ENCODE measurements at places on chromosomes 6 and 20.

DNA sequence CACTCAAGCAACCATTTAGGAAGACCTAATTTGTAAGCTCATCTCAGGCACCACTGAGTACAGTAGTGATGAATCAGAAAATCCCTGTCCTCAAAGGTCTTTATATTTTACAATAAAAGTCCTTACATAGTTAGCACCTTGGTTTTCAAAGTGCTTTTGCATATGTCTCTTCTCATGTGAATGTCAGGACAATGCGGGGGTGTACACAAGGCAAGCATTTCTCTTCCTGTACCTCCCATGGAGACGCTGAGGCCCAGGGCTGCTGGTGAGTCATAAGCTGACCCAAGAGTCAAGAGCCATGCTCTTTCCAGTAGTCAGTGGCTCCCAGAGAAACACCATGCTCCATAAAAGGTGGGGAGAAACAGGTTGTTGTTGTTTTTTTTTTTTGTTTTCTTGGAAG is 174.0 kb downstream of the GJA10 start:
- no peak for DNase-seq

GRCh38 chr6:100899202-100899601 is 18.1 kb upstream of the ASCC3 start:
- DNase-seq = no peak

- no peak for DNase-seq
Measured at GRCh38 chr6:21213492-21213891, 380.1 kb upstream of the SOX4 start.

DNA sequence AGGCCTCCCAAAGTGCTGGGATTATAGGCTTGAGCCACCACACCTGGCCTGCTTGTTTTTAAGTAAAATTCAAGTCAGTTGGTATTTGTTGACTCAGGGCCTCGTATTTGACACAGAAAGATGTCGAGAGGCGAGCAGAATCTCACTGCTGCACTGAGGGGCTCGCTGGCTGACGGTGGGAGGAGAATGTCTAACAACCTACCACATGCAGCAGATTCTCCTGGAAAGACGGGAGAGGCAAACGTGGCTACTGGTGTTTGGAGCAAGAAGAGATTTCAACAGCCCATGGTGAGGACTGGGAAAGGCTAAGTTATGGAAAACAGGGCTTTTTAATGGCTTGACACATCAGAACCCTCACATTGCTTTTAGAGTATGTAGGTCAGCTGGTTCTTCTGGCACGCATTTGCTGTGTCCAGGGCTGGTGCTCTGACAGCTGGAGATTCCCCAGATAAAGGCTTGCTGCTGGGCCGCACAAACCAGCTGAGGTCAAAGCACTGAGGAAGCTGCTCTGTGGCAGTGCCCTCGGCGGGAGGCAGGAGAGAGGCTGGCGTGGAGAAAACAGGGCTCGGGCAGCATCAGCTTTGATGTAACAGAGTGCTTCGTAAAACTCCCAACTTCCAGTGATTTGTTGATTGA is 84.2 kb upstream of the FRMD1 start:
- no peak for DNase-seq

DNA sequence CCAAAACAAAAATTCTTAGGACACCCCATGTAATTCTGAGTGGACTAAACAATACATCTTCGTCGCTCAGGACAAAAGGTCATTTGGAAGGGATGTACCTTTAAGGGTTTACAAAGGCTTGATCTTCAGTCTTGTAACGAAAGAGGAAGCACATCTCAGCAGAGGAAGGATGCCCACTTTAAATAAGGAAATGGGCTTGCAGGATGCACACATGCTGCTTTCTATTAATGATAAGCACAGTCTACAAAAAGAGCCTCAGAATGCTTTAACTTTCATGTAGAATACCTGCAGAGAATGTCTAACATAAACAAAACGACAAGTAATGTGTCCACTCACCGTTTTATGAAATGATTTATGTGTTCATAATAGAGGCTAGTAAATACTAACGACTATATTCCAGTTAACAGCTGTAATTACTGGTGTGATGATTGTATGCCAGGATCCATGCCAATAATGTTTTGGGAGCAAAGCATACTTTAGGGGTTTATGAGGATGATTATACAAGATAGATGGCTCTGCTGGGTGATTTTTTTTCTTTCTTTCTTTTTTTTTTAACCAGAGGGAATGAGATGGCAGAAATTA is 216.9 kb downstream of the GMDS start:
- DNase-seq = no peak

DNA sequence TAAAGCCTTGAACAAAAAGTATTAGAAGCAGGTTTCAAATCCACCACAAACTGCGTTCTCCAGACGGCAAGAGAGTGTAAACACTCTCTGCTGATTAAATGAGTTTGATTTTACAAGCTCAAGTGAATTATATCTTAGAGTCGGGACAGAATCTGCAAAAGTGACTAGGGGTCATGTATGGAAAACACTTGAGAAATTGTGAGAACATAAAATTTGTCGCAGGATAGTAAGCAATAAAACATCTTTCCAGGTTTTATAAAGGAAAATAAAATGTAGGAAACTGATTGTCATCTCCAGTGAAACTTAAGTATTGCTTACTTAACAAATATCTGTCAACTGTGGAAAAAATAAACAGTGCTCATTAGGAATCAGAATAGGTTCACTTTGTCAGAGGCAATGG is 374.2 kb downstream of the ARHGAP18 start:
- DNase-seq = no peak

DNA sequence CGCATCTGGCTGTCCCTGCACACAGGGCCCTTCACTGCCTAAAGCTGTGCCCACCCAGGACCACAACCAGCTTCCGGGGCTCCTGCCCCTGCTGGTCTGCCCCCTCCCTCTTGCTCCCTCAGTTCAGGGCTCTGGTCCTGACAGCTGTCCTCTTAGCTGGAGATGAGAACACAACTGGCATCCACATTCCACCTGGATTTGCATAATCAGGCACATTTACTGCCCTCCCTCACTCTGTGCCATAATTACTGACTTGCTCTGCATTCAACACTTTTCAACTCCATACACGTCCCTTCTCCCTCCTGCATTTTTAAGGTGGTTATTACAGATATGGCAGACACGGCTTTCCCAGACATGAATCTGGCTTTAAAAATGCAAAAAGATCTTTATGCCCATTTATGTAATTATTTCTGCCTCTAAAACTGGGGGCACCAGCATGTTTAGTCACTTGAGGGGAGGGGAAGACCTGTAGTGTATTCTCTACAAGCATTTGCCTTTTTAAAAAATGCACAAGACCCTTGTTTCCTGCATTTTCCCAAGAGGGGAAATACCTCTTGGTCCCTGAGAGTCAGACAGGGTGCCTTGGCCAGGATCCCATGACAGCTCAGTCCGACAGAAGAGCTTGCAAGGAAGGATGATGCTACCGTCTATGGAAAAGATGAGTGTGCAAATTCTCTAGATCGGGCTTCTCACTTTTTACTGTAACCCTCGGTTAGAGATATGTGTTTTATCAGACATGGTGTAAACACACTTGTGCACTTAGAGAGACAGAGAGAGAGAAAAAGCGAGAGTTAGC is 401.8 kb downstream of the PREX1 start:
- no peak for DNase-seq

DNA sequence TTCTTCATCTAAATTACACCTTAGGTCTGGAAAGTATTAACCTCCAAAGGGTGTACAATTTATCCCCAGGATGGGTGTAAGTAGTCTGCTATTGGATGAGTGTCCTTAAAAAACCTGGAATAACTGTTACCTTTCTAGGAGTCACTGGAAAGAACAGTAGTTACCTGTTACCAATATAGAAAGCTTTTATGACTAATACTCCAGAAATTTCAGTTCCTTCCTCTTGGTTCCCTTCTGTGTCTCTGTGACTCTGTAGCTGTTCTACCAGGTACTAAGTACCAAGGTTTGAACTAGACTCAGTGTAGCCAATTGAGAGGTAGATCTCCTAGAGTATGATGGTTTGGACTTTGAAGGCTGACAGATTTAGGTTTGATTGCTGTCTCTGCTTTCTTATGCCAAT is 47.0 kb upstream of the TBX18 start:
- DNase-seq = no peak

- peak; percentile 82 for DNase-seq
Measured at GRCh38 chr6:37691904-37692806, 5.5 kb downstream of the MDGA1 start.

DNA sequence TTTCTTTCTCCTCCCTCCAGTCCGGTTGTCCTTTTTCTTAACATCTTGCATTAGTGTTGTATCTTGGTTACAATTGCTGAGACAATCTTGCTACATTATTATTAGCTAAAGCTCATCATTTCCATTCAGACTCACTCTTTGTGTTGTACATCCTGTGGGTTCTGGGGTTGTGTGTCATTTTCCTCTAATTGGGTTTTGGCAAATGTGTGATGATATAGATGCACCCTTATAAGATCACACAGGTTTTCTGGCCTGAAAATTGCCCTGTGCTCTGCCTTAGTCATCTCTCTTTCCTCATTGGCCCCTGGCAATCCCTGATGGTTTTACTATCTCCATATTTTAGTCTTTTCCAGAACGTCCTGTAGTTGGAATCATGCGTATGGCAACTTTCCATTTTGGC is 60.1 kb downstream of the PPP1R14C start:
- no peak for DNase-seq

- no peak for DNase-seq
Measured at GRCh38 chr6:126761854-126762253, 356.6 kb upstream of the RSPO3 start.

- no peak for DNase-seq
Measured at GRCh38 chr6:129321303-129321702, 388.7 kb downstream of the ARHGAP18 start.

DNA sequence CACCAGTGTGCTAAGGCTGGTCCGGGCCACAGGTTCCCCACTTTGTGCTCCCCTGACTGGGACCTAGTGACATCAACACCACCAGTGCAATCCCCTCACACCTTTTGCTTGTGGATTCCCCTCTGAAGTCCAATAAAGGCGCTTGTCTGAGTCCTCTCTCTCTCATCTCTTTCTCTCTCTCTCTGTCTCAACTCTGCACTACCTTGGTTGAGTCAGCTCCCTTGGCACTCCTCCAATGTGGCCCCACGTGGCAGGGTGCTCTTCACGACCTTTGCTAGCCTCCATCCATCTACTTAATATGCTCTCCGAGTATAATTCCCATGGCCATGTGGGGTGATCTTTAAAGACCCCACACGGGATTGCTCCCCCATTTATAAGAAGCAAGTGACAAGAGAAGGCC is 385.0 kb downstream of the CD83 start:
- DNase-seq = no peak

- no peak for DNase-seq
Measured at GRCh38 chr6:166075186-166075585, 92.5 kb downstream of the TBXT start.

DNA sequence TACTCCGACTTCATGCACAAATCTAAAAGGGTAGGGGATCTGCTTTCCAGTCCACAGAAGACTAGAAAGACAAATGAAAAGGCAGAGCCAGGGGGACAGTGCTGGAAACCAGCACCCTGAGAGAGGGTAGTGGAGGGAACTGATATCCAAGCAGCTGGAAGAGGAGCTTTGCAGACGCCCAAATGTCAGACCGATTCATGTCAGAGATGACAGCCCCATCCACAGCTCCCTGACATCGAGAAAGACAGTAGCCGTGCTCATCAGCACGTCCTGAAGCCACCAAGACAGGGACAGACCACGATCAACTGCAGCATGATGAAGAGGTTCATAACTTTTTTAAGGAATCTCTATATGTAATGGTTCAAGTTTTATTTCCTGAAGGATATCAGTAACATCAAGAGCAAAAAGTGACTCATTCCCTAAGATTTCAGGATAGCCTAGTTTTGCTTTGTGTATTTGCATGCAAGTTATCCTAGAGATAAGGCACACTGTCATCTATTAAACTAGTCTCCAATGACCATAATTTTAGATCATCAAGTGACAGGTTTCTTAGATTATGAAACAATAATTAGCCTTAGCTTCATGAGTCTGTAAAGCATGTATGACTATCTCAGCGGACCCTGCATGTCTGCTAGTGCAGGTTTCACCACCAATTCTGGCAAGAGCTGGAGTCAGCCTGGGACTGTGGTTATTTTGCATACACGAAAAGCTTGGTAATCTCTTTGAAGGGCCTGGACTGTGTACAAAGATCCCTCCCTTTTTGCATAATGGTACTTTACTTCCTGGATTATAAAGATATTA is 43.0 kb downstream of the PRDM1 start:
- no peak for DNase-seq

DNA sequence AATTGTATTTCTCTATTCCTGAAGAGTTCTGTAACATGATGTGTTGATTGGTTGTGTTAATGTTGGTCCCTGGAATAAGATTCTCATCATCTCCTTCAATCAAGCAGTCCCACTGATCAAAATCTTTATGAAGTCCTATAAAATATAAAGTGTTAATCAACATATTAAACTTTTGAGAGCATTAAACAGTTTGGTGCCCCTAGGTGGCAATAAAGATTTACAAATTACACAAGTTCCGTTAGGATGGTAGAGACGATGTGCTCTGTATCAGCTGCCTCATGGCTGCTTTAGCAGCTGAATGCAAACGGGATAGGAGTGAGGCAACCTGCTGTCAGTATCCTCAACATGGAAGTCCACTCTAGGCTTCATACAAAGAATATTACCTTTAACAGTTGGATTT is 16.9 kb downstream of the TDRD6 start:
- no peak for DNase-seq

GRCh38 chr6:20712011-20712410 is 177.8 kb downstream of the CDKAL1 start:
- no peak for DNase-seq

- DNase-seq = no peak
Measured at GRCh38 chr6:167543602-167544497, 219.0 kb downstream of the TTLL2 start.

- no peak for DNase-seq
Measured at GRCh38 chr20:31712112-31712553, 10.5 kb downstream of the BCL2L1 start.

DNA sequence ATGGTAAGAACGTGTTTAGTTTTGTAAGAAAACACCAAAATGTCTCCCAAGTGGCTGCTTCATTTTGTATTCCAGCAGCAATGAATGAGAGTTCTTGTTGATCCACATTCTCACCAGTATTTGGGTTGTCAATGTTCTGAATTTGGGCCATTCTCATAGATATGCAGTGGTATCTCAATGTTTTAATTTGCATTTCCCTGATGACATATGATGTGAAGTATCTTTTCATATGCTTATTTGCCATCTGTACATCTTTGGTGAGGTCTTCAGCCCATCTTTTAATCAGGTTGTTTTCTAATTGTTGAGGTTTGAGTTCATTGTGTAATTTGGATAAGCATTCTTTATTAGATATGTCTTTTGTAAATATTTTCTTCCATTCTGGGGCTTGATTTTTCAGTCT is 436.8 kb upstream of the IRAK1BP1 start:
- DNase-seq = no peak

GRCh38 chr6:126127659-126128058 is 141.3 kb downstream of the TRMT11 start:
- DNase-seq = no peak

- DNase-seq = peak; percentile 28
Measured at GRCh38 chr20:3158968-3159431, 665 bp downstream of the FASTKD5 start.

- DNase-seq = no peak
Measured at GRCh38 chr20:29689411-29690225, 1567.8 kb upstream of the DEFB115 start.

GRCh38 chr6:100453701-100454521 is 10.8 kb downstream of the SIM1 start:
- no peak for DNase-seq

GRCh38 chr6:88843040-88843439 is 120.4 kb downstream of the RNGTT start:
- no peak for DNase-seq

- DNase-seq = peak; percentile 72
Measured at GRCh38 chr6:129749749-129750120, 39.8 kb upstream of the ARHGAP18 start.

- no peak for DNase-seq
Measured at GRCh38 chr6:51594981-51595380, 492.4 kb downstream of the PKHD1 start.

- no peak for DNase-seq
Measured at GRCh38 chr6:106486236-106486635, 125.7 kb downstream of the CRYBG1 start.

Data from CD4-positive, alpha-beta T cell treated with Interleukin-17A for 1 hour (primary cell).